ENCODE measurements at places on chromosomes 7 and 10. TPM values are rescaled to one million over a fixed set of nuclear protein-coding genes. Genes with fewer than 3 reads are reported as not detected.

COL26A1 gene
- not detected for total RNA-seq

NPC1L1 gene
- total RNA-seq = 0.10 TPM

DNA sequence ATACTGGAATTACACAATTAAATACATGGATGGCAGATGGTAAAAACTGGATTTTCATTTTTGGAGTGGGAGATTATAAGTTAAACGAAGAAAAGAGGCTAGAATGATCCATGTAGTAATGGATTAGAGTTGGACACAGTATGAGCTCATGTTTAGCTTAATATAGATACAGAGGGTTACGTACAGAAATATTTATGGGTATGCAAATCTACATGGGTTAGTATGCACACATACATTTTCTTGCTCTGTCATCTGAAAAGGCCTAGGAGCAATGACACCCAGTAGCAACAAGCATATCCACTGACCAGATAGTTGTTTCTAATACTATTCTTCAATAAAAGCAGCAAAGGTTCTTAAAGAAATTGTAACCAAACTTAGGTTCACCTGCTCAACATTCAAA is 366.4 kb downstream of the SEMA3D start:
- H3K27ac ChIP-seq = no peak overlapping the region
- H3K4me1 ChIP-seq = no peaks in the 10 kb centered on the region
- H3K4me3 ChIP-seq = no peak overlapping the region
- no peak for DNase-seq

GRCh38 chr7:37065779-37066271 is 341.5 kb upstream of the AOAH start:
- H3K4me3 ChIP-seq = no peak overlapping the region
- H3K36me3 ChIP-seq = no peaks in the 10 kb centered on the region
- no peak for DNase-seq
